Activated CD8-positive, alpha-beta memory T cell treated with anti-CD3 and anti-CD28 coated beads for 36 hours (primary cell): ENCODE measurements at places on chromosomes 11 and 22. TPM values are rescaled to one million over a fixed set of nuclear protein-coding genes. Genes with fewer than 3 reads are reported as not detected.

Gene MAPK12
- total RNA-seq: 12.0 TPM

Gene FOSL1
- 23.0 TPM for total RNA-seq

Gene MUC2
- total RNA-seq: not detected

Gene BATF2
- total RNA-seq: not detected

Gene IRAG1
- not detected for total RNA-seq

Gene SCGB2A2
- total RNA-seq: not detected

Gene OR8H2
- total RNA-seq: not detected

Gene ART1
- total RNA-seq: not detected

Gene WNT7B
- not detected for total RNA-seq

Gene OR51I1
- total RNA-seq: not detected

Gene HTR3B
- not detected for total RNA-seq

Gene SHANK2
- total RNA-seq: not detected

Gene WT1
- not detected for total RNA-seq

Gene MS4A15
- not detected for total RNA-seq

Gene CSNK2A3
- 2.2 TPM for total RNA-seq

Gene NCAM1
- not detected for total RNA-seq

Gene SPDYC
- total RNA-seq: not detected

Gene NPTXR
- total RNA-seq: 3.3 TPM

Gene LUZP2
- not detected for total RNA-seq

Gene HEPHL1
- total RNA-seq: not detected

Gene LSP1
- 254 TPM for total RNA-seq

Gene PI4KA
- total RNA-seq: 59.0 TPM

Gene CARNS1
- total RNA-seq: 1.9 TPM

Gene EHBP1L1
- total RNA-seq: 115 TPM

Gene C1QTNF6
- total RNA-seq: 3.4 TPM

Gene TECTA
- total RNA-seq: 0.36 TPM

Gene CWF19L2
- total RNA-seq: 13.3 TPM

Gene CFL1
- 1,167 TPM for total RNA-seq

Gene FAM180B
- not detected for total RNA-seq

Gene KCNJ1
- not detected for total RNA-seq

Gene OR5T1
- total RNA-seq: not detected

Gene IFITM10
- total RNA-seq: 0.61 TPM

Gene KRTAP5-11
- not detected for total RNA-seq
